Motor neuron (in vitro differentiated cells): ENCODE measurements at places on chromosomes 13 and 19.

GRCh38 chr19:58294743-58295374 lies 10.3 kb upstream of the ERVK3-1 start:
- no peak for ATAC-seq

- ATAC-seq, result no peak
Observed at GRCh38 chr19:49539192-49539952, 11.6 kb downstream of the RCN3 start.

DNA sequence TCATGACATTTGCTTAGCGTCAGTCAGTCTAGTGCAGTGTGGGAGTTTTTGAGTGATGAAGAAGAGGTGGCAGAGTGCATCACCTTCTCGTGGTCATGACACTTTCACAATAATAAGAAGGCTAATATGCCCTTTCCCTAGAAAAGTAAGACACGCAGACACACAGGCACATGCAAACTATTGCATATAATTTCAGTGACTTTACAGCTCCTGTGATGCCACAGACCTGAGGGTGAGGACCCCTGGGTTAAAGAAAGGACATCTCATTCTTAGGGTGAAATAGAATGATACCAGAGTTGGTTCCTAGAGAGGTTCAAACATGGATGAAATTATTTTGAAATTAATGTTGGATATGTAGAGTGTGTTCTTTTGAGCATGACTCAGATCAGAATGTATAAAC lies 300.3 kb downstream of the GPC5 start:
- ATAC-seq, result no peak

DNA sequence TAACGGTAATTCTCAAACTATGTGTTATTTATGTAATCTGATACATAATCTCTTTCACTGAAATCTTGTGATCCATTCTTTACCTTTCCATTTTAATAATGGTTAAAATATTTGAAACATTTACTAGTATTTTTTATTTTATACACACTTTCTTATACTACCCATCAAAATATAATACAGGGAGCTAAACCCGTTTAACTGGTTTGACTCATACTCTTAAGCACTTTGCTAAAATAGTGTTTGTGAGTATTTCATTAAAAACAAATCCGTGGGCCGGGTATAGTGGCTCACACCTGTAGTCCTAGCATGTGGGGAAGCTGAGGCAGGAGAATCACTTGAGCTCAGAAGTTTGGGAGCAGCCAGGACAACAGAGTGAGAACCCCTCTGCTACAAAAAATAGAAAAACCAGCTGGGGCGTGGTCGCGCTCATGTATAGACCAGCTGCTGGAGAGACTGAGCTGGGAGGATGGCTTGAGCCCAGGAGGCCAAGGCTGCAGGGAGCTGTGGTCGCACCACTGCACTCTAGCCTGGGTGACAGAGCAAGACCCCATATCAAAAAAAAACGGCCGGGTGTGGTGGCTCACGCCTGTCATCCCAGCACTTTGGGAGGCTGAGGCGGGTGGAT lies 43.8 kb upstream of the DCUN1D2 start:
- ATAC-seq, result no peak

DNA sequence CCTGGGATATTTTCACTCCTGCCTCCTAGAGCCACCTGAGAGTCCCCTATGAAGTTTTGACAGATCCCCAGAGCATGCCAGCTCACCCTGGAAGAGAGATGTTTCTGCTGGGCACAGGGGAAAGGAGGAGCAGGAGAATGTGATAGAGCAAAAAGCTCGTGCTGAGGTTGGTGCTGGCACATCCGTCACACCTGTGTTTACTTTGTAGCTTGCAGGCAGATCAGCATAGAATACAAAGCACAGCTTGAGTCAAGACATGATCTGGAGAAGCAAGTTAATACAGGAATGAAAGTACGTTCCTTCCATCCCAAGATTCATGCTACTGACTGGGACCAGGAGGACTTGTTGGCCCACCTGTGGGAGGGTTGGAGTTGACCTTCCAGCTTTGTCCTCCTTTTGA lies 46.1 kb downstream of the HSPH1 start:
- no peak for ATAC-seq

DNA sequence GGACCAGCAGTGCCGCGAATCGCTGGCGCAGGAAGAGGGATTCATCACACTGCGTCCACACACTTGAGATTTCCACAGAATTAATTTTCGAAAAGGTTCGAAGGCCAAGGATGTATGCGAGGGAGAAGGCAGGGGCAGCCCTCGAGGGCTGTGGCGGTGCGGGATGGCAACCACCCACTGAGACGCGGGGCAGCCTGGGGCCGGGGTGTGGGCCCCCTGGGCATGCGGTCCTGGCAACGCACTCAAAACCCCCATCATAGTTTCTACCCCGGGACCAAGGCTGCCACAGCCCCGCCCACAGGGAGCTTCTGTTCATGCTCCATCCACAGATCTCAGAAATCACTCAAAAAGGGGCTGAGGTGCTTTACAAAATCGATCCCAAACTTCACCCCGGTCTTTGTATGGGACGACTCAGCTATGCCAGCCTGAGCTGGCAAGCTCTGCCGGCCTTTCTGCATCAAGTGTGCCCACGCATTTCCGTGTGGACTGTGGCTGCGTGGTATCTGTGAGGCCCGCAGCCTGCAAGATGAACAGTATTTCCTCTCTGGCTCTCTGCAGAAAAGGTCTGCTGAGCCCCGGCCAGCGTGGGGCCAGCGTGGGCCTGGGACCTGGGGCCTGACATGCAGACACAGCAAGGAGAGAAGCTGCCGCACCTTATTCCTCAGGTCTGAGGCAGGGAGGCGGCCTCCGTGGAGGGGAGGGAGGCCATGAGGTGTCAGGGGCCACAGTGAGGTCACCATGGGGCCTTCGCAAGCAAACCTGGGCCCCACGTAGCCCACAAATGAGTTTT lies 19.2 kb downstream of the ZNF787 start:
- no peak for ATAC-seq
